ENCODE measurements at places on chromosomes 11 and 22.

GRCh38 chr11:111633756-111634362 is 31.6 kb downstream of the SIK2 start:
- no peak for DNase-seq

DNA sequence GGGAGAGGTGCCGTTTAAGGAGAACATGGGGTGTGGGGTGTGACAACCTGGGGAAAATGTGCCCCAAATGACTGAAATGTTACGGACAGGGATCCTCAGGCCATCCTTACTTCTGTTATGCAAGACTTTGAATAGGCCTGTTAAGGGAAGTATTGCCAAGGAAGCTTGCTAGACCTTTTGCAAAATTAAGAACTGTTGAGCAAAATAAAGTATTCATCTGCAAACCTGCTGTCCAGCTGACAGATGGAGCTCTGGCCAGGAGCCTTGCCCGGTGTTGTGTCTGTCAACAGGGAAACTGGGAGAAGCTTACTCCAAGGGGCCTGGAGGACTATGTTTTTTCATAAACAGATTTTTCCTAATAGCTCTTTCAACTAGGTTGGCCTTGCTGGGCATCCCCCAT is 48.0 kb downstream of the FAT3 start:
- no peak for DNase-seq

- DNase-seq: no peak
Measured at GRCh38 chr11:12128301-12128751, 17.9 kb downstream of the MICAL2 start.

DNA sequence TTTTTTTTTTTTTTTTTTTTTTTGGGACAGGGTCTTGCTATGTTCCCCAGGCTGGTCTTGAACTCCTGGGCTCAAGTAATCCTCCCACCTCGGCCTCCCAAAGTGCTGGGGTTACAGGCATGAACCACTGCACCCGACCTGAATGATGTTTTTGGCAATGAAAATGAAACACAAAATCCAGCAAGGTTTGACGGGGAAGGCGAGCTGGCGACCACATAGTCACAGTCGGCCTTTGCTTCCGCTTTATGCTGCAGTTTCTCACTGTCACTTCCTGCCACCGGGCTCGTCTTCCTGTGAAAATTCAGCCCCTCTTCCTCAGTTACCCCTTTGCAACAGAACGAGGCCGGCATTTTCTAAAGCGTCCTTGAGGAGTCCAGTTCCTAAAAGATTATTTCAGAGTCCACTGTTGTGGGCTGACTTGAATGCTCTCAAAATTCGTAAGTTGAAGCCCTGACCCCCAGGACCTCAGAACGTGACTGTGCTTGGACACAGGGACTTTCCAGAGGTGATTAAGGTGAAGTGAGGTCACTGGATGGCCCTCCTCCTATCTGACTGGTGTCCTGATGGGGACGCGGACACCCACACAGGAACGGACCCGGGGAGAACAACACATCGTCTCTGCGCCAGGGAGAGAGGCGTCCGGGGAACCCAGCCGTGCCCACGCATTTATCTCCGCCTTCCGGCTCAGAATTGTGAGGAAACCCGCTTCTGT is 2.9 kb upstream of the BID start:
- DNase-seq: no peak

- DNase-seq: no peak
Measured at GRCh38 chr11:62186195-62186594, 3.8 kb upstream of the SCGB1D1 start.

GRCh38 chr11:112525270-112525669 is 264.6 kb upstream of the PLET1 start:
- DNase-seq: peak; percentile 73

DNA sequence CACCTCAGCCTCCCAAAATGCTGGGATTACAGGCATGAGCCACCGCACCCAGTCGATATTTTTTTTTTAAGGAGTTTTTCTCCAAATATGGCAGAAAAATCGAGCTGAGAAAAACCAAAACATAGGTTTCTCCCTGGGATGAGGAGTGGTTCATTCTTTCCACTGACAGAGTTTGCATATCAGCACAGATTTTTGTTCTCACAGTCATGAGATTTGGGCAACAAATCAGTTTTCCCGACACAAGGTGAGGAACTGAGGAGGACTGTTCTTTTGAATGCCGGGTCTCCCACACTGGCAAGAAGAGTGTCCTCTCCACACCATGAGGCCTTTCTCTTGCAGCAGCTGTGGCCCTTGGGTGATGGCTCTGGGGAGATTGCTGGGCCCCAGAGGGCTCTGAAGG is 3.8 kb upstream of the EHD1 start:
- no peak for DNase-seq

DNA sequence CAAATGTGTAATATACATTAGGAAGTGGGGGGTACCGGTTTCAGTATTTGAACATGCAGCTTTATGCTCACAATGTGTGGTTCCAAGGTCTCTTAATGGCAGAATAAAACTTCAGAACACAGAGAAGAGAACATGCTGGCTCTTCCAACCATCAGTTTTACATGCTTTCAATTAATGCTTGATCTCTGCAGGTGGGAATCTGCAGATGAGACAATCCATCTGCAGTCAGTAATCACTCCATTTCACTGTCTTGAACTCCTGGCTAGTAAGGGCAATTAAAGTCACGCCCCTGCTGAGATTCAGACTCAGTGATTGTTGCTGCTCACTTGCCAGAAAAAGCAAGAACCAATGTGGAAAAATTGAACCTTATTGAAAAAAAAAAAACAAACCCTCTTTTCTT is 945.7 kb downstream of the DLG2 start:
- no peak for DNase-seq

DNA sequence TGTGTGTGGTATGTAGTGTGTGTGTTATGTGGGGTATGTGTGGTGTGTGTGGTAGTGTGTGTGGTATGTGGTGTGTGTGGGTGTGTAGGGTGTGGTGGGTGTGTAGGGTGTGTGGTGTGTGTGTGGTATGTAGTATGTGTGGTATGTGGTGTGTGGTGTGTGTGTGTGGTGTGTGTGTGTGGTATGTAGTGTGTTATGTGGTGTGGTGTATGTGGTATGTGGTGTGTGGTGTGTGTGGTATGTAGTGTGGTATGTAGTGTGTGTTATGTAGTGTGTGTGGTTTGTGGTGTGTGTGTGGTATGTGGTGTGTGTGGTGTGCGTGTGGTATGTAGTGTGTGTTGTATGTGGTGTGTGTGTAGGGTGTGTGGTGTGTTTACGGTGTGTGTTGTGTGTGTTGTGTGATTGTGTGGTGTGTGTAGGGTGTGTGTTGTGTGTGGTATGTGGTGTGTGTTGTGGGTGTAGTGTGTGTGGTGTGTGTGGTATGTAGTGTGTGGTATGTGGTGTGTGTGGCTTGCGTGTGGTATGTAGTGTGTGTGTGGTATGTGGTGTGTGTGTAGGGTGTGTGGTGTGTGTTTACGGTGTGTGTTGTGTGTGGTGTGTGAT is 4.2 kb upstream of the PPP6R2 start:
- no peak for DNase-seq

GRCh38 chr22:23079240-23079768 is 9.0 kb downstream of the GNAZ start:
- no peak for DNase-seq

DNA sequence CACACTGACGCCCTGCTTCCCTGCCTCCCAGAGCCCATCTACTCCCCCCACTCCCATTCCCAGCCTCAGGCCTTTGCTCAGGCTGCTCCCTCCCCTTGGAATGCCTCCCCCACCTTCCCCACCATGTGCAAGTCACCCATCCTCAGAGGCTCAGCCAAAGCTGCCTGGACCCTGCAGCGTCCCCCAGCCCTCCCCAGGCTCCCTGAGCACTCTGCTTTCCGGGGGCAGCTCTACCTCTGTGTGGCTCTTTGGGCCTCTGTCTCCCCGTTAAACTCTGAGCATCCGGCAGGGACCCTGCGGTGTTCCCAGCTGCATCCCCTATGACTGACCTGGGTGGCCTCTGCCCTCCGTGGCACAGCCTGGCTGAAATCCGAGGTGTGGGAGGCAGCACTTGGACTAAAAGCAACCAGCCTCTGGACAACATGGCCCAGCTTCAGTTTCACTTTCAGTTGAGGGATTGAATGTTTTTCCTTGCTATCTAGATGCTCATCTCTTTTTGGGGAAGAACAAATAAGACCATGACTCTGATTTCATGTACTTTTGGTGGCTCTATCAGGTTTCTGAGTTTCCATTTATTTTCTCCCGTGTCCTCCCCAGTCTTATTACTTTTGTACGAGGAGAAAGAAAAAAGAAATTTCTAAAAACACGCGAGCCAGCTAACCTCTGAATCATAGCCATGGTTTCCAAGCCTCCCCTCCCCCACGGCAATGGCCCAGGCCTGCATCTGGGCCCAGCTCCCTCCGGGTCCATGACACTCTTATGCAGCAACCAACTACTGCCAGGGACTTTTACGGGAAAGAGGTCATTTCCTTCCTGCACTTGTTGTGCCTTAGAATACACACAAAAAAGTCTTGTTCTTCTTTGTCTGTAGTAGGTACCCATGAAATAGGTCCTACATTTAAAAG is 3.8 kb downstream of the APOL3 start:
- peak; percentile 72 for DNase-seq

GRCh38 chr11:6927030-6927617 is 898 bp downstream of the ZNF215 start:
- DNase-seq: no peak

DNA sequence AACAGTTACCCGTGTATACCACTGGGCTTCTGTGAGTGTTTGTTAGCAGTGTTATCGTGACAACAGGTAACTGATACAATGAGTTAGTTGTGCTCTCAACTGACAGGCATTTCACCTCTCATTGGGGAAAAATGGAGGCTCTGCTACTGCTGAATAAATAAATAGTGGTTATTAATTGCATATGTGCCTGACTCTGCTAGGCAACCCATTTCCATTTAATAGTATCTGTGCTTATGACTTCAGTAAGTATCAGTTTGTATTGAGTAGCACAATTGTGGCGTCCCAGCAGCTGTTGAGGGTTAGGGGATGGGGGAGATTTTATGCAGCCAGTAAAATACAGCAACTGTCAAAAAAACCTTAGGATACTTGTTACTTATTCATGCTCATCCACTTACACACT is 123.4 kb upstream of the SEZ6L start:
- DNase-seq: no peak

- DNase-seq: no peak
Measured at GRCh38 chr22:32407936-32408335, 4.1 kb downstream of the RTCB start.

- DNase-seq: no peak
Measured at GRCh38 chr11:21306739-21307358, 637.5 kb downstream of the NELL1 start.
